ENCODE measurements at places on chromosomes 5 and 9.

DNA sequence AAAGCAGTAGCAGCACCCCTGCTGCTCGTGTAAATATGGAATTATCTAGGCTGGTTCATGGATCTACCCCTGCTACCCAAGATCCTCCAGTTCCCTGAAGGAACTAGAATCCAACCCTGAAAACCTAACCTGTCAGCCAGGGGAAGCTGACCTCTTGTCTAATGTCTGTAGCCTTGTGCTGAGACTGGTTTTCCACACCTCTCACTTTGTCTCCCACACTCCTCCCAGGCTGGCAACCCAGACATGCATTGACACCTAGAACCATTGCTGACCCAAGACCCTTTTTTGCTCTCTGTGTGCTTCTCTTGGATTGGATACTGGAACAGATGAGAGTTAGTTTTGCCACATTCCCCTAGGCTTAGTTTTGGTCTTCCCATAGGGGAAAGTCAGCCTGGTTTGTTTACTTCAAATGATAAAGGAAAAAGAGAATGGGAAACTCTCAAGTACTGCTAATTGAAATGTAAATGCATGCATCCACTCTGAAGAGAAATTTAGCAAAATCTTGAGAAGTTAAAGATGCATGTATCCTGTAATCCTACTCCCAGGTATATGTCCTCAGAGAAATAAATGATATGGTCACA is 36.6 kb upstream of the NR4A3 start:
- DNase-seq, result no peak

DNA sequence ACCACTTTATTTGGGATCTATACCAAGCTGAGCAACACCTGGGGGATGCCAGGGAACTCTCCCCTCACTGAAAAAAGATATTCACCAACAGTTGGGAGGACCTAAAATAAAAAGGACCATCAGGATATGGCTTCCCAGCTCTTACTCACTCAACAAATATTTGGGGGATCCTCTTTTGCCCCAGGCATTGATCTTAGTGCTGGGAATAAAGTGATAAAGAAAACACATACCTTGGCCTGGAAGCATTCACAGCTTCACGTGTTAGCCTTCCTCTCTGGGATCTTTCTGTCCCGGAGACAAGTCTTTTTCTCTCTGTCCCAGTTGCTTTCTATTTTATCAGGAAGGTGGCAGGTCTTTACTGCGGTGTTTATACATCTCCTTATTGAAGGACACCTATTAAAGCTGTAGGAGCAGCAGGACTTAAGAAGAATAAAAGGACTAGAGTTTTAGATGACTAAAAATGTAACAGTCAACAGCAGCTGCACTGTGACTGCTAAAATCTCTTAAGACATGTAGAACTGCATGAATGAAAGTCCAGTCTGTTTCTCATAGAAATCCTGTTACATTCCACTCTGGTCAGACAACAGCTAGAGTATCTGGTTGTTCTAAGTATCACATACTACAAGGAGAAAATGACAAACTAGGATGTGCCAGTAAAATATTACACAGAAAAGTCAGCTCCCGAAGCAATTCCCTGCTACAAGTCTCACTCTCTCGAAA is 90.0 kb upstream of the ITGA2 start:
- DNase-seq, result no peak

DNA sequence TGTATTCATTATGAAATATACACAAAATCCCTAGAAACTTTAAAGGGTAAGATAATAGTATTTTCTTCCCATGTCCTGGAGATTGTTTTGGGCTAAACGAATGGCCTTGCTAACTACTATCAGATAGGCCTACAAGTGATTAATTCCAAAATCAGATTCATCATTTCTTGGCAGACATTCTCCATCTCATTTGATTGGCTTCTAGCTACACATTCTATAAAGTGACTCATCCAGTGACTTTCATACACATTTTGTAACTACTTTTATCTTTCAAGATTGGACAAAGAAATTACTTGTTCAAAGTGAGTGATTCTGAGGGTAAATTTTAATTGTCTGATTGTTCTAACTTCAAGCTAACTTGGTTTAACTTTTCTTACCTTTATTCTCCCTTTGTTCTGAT is 93.3 kb downstream of the RAPGEF6 start:
- no peak for DNase-seq

DNA sequence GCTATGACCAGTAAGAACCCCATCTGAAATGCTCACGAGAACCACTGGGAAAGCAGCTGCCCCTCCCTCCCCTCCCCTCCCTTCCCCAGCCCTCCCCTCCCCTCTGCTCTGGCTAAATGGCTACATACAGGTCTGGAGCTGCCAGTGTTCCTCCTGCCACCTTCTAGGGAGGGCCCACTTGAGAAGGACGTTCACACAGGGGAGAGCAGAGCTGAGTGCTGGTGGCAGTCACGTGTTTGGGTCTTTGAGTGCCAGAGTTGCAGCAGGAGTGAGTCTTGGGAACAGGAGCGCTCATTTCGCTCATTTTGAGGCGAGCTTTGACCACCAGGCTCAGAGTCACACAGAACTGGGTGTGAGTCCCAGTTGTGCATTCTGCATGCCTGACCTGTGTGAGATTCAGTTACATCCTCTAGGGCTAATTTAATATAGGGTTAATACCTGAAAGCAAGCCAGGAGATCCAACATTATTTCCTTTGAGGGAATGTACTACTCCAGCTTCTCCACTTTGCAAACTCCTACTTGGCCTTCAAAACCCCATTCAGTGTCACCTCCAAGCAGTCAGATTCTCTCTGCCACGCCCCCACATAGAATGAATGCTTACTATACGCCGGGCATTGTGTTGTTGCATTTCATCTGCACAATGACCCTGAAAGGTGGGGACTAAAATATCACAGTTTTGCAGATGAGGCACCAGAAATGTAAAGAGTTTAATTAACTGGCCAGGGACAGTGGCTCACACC is 25.1 kb downstream of the CPLX2 start:
- DNase-seq, result no peak

GRCh38 chr5:90601468-90601867 is 42.9 kb downstream of the ADGRV1 start:
- no peak for DNase-seq

- DNase-seq, result no peak
Observed at GRCh38 chr5:15718421-15719179, 218.6 kb downstream of the FBXL7 start.

DNA sequence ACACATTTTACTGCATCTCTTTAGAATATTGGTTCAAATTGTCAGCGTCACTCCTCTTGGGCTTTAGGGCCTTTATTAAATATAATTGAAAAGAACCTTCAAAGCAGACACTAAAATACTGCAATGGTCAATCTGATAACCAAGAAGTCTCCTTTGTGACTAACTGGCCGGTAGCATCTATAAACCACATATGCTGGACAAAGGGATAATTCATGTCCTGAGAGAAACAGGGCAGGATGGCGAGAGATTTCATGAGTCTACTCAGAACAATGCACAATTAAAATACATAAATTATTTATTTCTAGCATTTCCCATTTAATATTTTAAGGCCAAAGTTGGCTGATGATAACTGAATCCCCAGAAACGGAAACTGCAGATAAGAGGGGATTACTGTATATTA is 1083.4 kb upstream of the CDH18 start:
- DNase-seq, result no peak
